NCI-H226 (cell line): ENCODE measurements at places on chromosomes 6 and 20.

DNA sequence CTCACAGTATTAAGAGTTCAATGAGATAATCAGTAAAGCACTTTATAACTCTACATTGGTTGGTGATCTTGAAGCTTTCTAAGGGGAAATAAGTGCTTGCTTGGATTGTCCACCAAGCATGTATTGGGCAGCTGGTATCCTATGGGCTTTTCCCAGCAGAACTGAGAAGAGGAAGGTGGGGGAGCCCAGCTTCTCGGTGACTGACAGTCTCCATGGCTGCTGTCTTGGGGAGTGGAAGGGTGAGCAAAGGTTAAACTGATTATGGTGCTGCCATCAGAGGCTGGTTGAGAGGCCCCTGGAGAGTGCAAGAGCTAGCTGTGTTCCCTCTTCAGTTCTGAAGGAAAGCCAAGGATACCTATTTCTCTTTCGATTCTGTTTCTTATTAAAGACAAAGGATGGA, 35.5 kb upstream of the ADTRP start:
- no peak for DNase-seq

GRCh38 chr6:157478926-157479325, 97.9 kb downstream of the ZDHHC14 start:
- no peak for DNase-seq

DNA sequence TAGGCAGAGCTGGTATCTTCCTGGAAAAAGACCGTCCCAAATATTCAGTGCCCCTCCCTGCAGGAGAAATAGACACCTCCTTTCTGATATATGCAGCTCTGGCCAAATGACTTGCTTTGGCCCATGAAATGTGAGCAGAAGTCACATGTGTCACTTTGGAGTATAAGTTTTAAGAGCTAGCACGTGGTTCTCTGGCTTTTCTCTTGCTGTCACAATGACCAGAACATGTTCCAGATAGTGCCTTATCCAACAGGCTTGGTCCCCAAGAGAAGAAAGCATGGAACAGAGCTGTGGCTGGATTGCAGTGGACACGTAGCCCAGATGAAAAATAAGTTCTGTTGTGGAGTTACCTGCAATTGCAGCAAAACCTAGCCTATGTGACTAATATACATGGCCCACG, 40.4 kb downstream of the UNC5CL start:
- DNase-seq: no peak

DNA sequence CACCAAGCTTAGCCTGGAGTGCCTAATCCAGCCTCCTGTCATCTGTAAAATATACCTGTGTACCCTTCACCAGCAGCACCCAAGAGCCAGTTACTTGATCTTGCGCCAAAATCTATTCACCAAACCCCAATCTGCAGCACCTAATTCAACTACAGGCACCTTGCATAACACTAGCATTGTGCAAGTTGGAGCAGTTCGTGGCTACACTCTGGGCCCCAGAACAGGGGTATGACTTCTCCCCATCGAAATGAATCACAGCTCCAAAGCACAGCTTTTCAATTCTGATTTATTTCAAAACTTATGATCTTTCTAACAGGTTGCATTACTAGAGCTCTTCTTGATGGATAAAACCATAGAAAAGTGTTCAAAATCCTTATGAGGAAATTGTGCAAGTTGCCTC, 100.4 kb upstream of the TCF21 start:
- no peak for DNase-seq

DNA sequence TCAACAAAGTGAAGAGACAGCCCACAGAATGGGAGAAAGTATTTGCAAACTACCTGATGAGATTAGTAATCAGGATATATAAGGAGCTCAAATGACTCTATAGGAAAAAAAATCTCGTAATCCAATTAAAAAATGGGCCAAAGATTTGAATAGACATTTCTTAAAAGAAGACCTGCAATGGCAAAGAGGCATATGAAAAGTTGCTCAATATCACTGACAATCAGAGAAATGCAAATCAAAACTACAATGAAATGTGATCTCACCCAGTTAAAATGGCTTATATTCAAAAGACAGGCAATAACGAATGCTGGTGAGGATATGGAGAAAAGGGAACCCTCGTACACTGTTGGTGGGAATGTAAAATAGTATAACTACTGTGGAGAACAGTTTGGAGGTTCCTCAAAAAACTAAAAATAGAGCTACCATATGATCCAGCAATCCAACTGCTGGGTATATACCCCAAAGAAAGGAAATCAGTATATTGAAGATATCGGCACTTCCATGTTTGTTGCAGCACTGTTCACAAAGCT, 65.0 kb downstream of the TOX2 start:
- DNase-seq: no peak

GRCh38 chr20:24981790-24982189, 10.8 kb downstream of the APMAP start:
- no peak for DNase-seq

DNA sequence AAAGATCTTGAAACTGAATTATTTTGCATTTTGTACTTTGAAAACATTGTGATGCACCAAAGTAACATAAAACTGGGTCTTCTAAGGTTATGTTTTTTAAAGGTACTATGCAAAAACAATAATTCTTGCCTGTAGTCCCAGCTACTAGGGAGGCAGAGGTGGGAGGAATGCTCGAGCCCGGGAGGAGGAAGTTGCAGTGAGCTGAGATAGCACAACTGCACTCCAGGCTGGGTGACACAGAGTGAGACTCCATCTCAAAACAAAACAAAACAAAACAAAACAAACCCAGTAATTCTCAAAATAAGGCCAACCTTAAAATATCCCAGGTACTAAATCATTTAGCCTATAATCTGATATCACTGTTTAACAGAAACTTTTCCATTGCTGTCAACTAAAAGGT, 269.6 kb downstream of the KHDC1L start:
- peak; percentile 18 for DNase-seq

- no peak for DNase-seq
Observed at GRCh38 chr6:52019092-52019491, 68.3 kb downstream of the PKHD1 start.
